Naive B cell (primary cell): ENCODE measurements at places on chromosomes 13 and 19. TPM values are rescaled to one million over a fixed set of nuclear protein-coding genes. Genes with fewer than 3 reads are reported as not detected.
A peak's percentile ranks its signal among the peaks of the same experiment; 100 is the strongest.

MIA gene
- polyA plus RNA-seq: not detected

MAP1S gene
- 26.2 TPM for polyA plus RNA-seq

PTH2 gene
- polyA plus RNA-seq: not detected

KLK4 gene
- polyA plus RNA-seq: 0.56 TPM

TLE5 gene
- 651 TPM for polyA plus RNA-seq

DNA sequence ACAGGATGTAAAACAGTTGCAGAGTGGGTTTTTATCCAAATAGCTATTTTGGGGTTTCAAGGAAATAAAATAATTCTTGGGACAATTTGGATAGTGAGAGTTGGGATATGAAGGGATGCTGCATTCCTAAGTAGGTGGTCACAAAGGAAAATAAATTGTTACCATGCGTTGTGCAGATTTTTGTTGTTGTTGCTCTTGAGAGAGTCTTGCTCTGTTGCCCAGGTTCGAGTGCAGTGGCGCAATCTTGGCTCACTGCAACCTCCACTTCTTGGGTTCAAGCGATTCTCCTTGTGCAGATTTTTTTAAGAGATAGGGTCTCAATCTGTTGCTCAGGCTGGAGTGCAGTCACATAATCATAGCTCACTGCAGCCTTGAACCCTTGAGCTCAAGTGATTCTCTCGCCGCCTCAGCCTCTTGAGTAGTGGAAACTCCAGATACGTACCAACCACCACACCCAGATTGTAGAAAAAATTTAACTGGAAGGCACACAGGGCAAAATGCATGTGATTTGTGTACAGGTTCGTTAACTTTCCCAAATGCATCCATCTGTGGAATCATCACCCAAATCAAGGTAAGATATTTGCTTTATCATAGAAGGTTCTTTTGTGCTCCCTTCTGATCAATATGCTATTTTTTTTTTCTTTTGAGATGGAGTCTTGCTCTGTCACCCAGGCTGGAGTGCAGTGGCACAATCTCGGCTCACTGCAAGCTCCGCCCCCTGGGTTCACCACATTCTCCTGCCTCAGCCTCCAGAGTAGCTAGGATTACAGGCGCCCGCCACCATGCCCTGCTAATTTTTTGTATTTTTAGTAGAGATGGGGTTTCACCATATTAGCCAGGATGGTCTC, 16.0 kb downstream of the SLC1A5 start:
- H3K36me3 ChIP-seq: peaks cover 3% of the 10 kb centered on the region
- H3K4me3 ChIP-seq: no peak overlapping the region
- no peak overlapping the region for H3K27ac ChIP-seq
- no peak for DNase-seq

DNA sequence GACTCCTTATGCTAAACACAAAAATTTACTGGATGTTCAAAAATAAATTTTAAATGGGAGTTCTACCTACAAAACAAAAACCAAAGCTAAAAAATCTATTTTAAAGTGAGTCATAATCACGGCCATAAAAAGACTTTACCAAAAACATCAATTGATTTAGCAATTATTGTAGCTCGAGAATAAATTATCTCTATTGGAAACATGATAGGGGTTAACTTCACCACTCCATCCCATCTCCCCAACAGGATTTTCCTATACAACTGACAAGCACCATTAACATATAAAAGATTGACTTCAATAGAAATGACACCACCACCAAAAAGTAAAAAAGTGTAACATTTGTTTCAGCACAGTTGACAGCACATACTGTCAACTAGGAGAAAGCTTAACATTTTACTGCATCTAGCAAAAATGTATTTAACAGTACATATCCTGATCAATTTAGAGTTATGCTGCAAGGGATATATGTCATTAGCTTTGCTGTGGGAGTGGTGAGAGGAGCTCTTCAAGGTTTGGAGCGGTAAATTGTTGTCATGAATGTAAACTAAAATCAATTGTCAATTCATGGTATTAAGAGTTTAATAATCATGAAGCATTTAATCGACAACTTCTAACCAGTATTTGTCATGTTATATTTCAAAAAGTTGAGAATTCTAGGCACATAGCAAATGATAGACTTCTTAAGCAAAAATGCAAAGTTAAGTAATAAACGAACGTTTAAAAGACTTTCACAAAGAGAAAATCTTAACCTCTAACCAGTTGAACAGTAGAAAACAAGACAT, 3.8 kb downstream of the UBL3 start:
- H3K36me3 ChIP-seq: no peaks in the 10 kb centered on the region
- H3K27me3 ChIP-seq: no peaks in the 10 kb centered on the region
- peaks cover 51% of the 10 kb centered on the region for H3K4me1 ChIP-seq
- peak overlapping the region; percentile 93 for H3K4me3 ChIP-seq
- H3K27ac ChIP-seq: no peak overlapping the region

- no peaks in the 10 kb centered on the region for H3K27me3 ChIP-seq
- H3K36me3 ChIP-seq: peaks cover 4% of the 10 kb centered on the region
- peak overlapping the region; percentile 57 for H3K27ac ChIP-seq
Observed at GRCh38 chr19:6787393-6787792, 14.9 kb downstream of the VAV1 start.

DNA sequence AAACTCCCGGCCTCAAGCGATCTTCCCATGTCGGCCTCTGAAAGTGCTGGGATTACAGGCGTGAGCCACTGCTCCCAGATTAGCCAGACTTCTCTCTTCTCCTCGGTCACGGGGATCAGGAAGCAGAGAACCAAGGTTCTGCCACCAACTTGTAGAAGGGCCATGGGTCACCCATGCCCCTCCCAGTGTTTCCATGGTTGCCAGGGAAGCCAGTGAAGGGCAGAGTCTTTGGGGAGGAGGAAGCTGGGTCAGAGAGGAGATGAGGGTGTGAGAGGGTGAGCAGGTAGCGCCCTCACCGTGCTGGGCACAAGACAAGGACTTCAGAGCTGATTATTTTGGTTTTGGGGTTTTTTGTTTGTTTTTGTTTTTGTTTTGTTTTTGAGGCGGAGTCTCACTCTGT, 77.1 kb downstream of the GNG7 start:
- no peak for DNase-seq
- peak overlapping the region; percentile 98 for H3K27ac ChIP-seq
- H3K36me3 ChIP-seq: peaks cover 5% of the 10 kb centered on the region
- H3K4me1 ChIP-seq: peaks cover 64% of the 10 kb centered on the region
- H3K27me3 ChIP-seq: no peaks in the 10 kb centered on the region

DNA sequence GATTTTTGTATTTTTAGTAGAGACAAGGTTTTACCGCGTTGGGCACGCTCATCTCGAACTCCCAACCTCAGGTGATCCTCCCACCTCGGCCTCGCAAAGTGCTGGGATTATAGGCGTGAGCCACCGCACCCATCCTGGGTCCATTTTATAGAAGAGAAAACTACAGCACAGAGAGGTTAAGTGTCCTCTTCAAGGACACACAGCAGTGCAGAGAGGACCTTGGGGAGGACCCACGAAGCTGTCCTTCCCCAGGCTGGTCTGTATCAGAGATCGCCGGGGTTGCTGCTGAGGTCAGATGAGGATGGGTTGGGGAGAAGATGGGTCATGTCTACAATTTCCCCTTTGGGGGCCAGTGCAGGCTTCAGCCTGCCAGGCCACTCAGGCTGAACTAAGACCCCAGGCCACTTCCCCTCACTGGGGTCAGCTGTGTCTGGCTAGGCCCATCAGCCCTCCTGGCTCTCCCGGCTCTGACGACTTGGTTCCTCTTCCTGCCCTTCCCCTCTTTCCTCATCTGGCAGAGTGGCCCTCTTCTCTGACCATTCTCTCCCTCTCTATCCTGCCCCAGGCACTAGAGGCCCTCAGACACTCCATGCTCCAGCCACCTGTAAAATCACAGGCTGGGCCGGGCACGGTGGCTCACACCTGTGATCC, 9.6 kb downstream of the MYO1F start:
- H3K4me1 ChIP-seq: peaks cover 29% of the 10 kb centered on the region
- no peak overlapping the region for H3K27ac ChIP-seq
- DNase-seq: no peak
